ENCODE measurements at places on chromosomes 3 and 15.

DNA sequence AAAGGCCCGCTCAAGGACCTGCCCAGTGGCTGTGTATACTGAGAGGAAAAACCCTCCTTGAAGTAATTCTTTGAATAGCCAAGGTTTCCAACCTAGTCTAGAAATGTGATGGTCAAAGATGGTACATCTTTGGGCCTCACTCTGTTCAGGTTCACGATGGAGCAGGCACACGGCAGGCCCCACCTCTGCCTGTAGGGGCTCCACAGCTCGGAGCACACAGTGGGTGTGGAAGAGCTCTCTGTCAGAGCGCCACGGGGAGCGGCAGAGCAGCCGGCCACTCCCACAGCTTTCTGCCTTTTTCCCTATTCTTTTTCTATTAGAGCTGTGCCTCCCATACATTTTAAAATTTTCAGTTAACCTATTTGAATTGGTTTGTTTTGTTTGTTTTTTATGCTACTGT, 89.5 kb downstream of the CTNNB1 start:
- no peaks in the 10 kb centered on the region for H3K4me1 ChIP-seq
- no peaks in the 10 kb centered on the region for H3K36me3 ChIP-seq
- DNase-seq = no peak

DNA sequence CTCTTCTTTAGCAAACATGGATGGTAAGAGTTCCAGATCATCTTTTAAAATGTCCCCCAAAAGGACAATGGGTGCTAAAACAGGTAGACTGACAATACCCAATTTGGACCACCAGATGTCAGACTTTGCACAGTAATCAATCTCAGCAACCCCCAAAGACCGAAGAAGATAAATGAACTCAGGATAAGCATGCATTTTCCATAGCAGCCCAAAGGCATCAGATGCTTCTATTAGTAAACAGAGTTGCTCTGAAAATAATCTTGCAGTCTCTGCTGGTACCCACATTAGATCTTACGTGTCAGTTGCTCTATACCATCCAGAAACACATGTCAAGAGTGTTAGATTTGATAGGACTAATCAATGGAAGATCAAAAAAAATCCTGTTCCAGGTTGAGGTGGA, 20.6 kb downstream of the MYH15 start:
- no peak for DNase-seq
- H3K4me1 ChIP-seq = peaks cover 3% of the 10 kb centered on the region
- no peaks in the 10 kb centered on the region for H3K27me3 ChIP-seq
- H3K36me3 ChIP-seq = no peaks in the 10 kb centered on the region

DNA sequence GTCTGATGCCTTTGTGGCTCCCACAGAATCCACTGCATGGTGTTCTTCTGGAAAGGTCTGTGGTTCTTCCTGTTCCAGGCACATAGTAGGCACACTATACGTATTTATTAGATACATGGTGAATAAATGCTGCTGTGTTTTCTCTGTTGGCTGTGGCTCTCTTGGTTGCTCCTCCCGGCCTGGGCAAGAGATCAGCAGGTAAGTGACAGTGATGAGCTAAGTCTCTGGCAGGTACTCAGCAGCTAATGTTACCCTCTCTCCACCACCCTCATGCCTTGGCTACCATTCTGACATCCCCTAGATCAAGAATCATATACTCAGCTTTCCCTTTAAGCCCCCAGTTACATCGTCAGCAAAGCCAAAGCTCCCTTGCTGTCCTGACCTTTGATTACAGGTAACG, 8.4 kb downstream of the SV2B start:
- H3K27ac ChIP-seq = no peak overlapping the region
- no peaks in the 10 kb centered on the region for H3K4me1 ChIP-seq
- H3K36me3 ChIP-seq = no peaks in the 10 kb centered on the region
- DNase-seq = no peak

DNA sequence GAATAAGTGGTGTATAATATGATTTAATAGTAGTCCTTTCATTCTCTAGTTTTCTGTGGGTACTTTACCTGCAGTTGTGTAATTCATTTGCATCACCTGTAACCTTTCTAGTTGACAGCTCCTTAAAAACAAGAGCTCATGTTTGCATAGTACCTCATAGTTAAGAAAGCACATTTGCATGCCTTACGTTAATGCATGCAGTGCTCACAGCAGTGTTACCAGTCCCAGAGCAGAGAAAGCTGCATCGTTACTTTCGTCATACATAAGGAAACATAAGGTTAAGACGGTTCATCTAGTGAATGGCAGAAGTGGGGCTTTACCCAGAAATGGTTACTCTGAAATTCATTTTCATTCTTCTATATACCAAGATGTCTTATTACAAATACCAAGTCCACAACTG, 111.3 kb downstream of the AKAP13 start:
- H3K4me1 ChIP-seq = peaks cover 12% of the 10 kb centered on the region
- no peaks in the 10 kb centered on the region for H3K27me3 ChIP-seq
- no peak overlapping the region for H3K27ac ChIP-seq
- DNase-seq = no peak
- H3K4me3 ChIP-seq = no peak overlapping the region
- peaks cover 2% of the 10 kb centered on the region for H3K36me3 ChIP-seq

- no peaks in the 10 kb centered on the region for H3K27me3 ChIP-seq
- no peaks in the 10 kb centered on the region for H3K36me3 ChIP-seq
These were observed 238.5 kb upstream of the LRRN1 start for GRCh38 chr3:3560591-3561311.

- peaks cover 3% of the 10 kb centered on the region for H3K27me3 ChIP-seq
- H3K4me3 ChIP-seq = no peak overlapping the region
- no peaks in the 10 kb centered on the region for H3K36me3 ChIP-seq
- peak; percentile 10 for DNase-seq
These were observed 38.6 kb downstream of the TAFA4 start for GRCh38 chr3:68893600-68894239.

DNA sequence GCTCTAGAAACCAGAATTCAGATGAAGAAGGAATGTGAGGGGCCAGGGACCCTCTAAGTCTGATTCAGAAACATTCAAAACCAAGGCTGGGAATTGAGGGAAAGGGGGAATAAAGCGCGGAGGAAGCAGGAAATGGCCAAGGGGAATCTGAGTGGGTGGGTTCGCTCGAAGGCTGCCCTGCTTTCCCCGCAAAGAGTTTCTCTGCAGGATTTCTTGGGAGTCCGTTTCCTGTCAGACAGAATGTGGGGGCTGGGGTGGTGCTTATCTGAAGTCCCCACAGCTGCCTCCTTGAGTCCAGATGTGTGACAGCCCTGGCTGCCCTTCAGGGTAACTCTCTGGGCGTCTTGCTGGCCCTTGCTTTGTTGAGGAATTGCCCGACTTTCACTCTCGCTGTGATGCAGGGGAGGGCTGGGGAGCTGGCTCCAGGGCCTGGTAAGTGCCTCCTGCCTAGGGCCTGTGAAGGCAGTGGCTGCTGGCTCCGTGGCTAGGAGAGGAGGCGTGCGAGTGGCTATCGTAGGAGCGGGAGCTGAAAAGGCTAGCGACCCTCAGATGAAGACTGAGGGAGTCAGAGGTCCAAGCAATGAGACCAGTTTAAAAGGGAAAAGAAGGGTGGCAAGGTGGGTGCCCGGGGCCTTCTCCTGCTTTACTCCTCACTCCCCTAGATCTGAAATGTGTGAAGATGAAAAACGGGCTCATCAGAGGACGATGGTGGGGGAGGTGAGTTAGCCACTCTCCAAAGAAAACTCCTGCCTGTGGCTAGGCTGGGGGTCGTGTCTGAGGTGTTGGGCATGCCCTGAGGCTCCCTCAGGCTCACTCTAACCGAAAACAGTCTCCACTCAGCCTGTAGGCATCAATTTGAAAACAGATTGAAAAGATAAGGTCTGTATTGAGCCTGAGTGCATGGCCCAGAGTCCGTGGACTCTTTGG, 143.9 kb upstream of the UMPS start:
- no peaks in the 10 kb centered on the region for H3K4me1 ChIP-seq
- H3K36me3 ChIP-seq = no peaks in the 10 kb centered on the region
- peaks cover 33% of the 10 kb centered on the region for H3K27me3 ChIP-seq
- DNase-seq = no peak

GRCh38 chr3:151709847-151710246, 23.9 kb upstream of the AADACL2 start:
- no peak overlapping the region for H3K27ac ChIP-seq
- no peak overlapping the region for H3K4me3 ChIP-seq
- no peaks in the 10 kb centered on the region for H3K36me3 ChIP-seq
- no peaks in the 10 kb centered on the region for H3K27me3 ChIP-seq
- no peaks in the 10 kb centered on the region for H3K4me1 ChIP-seq
- DNase-seq = no peak

GRCh38 chr3:158233791-158234190, 123.9 kb downstream of the RSRC1 start:
- no peaks in the 10 kb centered on the region for H3K36me3 ChIP-seq
- no peak overlapping the region for H3K4me3 ChIP-seq
- H3K4me1 ChIP-seq = no peaks in the 10 kb centered on the region
- no peak overlapping the region for H3K27ac ChIP-seq
- DNase-seq = no peak
- H3K27me3 ChIP-seq = no peaks in the 10 kb centered on the region

DNA sequence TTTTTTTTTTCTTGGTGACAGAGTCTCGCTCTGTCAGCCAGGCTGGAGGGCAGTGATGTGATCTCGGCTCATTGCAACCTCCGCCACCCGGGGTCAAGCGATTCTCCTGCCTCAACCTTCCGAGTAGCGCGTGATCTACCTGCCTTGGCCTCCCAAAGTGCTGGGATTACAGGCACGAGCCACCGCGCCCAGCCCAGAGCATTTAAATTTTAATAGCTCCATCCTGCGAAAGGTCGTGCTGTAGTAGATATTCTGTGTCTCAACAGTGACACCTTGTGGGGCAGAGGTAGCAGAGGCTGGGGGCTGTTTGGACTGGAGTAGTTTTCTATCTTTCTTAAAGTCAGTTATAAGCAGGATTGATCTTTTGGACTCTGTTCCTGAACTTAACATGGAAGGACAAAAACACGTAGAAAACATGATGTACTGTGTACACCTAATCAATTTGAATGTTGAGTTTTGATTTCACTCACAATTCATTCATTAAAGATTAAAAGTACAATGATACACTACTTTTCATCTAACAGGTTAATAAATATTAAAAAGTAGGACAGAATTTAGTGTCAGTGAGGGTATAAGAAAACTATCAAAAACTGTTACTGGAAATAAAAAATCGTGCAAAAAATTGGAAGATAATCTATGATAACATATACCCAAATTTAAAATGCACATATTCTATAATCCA, 11.0 kb upstream of the PDCD6IP start:
- peak; percentile 39 for DNase-seq
- peak overlapping the region; percentile 59 for H3K4me3 ChIP-seq
- peaks cover 3% of the 10 kb centered on the region for H3K4me1 ChIP-seq
- no peaks in the 10 kb centered on the region for H3K27me3 ChIP-seq
- no peaks in the 10 kb centered on the region for H3K36me3 ChIP-seq

DNA sequence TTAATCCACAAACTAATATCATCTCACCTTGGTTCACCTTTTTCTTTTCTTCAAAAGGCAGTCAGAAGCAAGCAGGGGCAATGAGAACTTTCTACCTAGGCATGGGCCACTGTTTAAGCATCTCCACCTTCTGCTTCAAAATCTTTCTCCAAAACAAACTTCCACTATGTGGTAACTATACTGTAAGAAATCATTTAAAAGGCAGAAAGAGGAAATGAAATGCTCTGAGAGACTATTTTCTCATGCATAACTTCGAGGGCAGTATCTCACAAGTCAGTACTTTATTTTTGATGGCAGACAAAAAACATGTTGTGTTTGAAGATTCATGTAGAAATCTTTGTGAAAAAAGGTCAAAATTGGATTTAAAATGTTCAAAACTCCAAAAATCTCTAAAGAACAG, 419.7 kb downstream of the ZBTB20 start:
- no peak overlapping the region for H3K27ac ChIP-seq
- no peak for DNase-seq
- no peaks in the 10 kb centered on the region for H3K36me3 ChIP-seq

DNA sequence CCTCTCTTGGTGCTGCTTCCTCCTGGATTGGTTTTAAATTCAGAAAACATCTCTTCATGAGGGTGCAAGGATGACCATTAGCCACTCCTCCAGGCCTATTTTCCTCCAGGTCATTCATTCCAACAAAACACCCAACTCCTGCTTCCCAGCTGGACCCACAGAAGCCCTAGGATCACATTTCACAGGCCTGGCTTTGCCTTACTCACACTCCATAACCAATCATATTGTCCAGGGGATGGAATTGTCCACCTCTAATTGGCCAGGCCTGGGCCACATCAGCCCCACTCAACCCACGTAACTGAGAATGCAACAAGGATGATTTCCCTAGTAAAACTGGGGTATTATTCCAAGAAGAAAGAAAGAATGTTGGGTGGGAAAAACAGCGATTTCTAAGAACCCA, 616.7 kb upstream of the SUCLG2 start:
- no peaks in the 10 kb centered on the region for H3K27me3 ChIP-seq
- no peak overlapping the region for H3K27ac ChIP-seq
- H3K4me3 ChIP-seq = no peak overlapping the region
- no peaks in the 10 kb centered on the region for H3K36me3 ChIP-seq

GRCh38 chr3:136021803-136022202, 56.3 kb downstream of the PPP2R3A start:
- H3K36me3 ChIP-seq = no peaks in the 10 kb centered on the region
- no peaks in the 10 kb centered on the region for H3K27me3 ChIP-seq
- H3K4me3 ChIP-seq = no peak overlapping the region
- H3K4me1 ChIP-seq = no peaks in the 10 kb centered on the region

- H3K36me3 ChIP-seq = peaks cover 3% of the 10 kb centered on the region
- no peaks in the 10 kb centered on the region for H3K27me3 ChIP-seq
- H3K27ac ChIP-seq = no peak overlapping the region
- H3K4me3 ChIP-seq = no peak overlapping the region
- DNase-seq = no peak
These were observed 86.3 kb downstream of the KLHL25 start for GRCh38 chr15:85708402-85708941.

All from Panc1 (cell line).